Glutamatergic neuron (in vitro differentiated cells): ENCODE measurements at places on chromosomes 2 and 18.

DNA sequence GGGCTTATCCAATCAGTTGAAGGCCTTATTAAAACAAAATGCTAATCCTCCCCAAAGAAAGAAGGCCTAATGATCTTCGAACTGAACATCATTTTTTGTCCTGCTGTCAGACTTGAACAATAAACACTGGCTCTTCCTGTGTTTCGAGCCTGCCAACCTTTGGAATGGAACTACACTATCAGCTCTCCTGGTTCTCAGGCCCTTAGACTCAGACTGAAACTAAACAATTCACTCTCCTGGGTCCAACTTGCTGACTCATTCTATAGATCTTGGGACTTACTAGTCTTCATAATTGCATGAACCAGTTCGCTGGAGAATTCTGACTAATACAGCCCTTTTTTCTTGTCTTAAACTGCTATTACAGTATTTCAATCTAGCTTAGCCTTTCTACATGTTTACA, 235.2 kb downstream of the LNPK start:
- DNase-seq, result no peak

GRCh38 chr2:148967578-148967977, 70.9 kb upstream of the LYPD6B start:
- DNase-seq, result no peak

DNA sequence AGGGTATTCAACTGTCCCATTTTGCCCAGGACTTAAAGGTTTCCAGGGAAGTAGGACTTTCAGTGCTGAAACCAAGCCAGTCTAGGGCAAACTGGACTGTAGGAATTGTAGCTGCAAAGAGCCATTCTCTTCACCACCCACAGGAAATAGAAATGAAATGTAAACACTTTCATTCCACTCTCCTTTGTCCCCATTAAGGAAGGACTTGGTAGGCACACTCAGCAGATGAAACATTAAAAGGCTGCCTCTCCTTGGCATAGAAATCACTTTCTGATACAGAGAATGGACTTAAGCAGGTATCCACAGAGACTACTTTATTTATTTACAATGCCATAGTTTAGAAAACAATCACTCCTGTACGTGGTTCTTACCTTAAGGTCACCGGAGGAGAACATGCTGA, 102.9 kb upstream of the CCDC195 start:
- DNase-seq, result no peak

- DNase-seq, result no peak
Measured at GRCh38 chr2:211942153-211942552, 596.4 kb downstream of the ERBB4 start.

GRCh38 chr18:75752740-75753263, 325.3 kb upstream of the SMIM21 start:
- DNase-seq, result no peak
